Mesenteric fat pad (tissue), 1 donor: ENCODE measurements at places on chromosomes 3 and 15. TPM values are rescaled to one million over a fixed set of nuclear protein-coding genes. Genes with fewer than 3 reads are reported as not detected.

- DNase-seq = no peak
Measured at GRCh38 chr3:21055015-21055414, 696.0 kb downstream of the ZNF385D start.

GRCh38 chr3:51796854-51797253, 17.8 kb upstream of the IQCF6 start:
- no peak for DNase-seq

DNA sequence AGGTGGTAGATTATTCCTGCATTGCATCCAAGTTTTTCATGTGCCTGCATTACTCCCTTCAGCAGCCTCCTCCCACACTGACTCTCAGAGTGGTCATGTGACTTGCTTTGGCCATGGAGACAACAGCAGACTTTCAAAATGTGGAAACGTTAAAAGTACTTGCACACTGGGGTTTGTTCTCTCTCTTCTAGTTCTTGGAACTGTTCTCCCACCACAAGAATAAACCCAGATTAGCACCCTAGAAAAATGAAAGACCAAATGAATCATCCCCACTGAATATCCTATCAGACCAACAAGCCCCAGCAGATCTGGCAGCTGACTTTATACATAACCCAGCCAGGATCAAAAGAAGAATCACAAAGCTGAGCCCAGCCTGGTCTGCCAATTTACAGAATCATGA, 398.5 kb downstream of the VPS13C start:
- DNase-seq = no peak

The MESD gene
- total RNA-seq = 30.2 TPM

The CFAP91 gene
- total RNA-seq = 0.39 TPM
